ENCODE measurements at places on chromosomes 2 and 18. TPM values are rescaled to one million over a fixed set of nuclear protein-coding genes. Genes with fewer than 3 reads are reported as not detected.

SNORC gene
- total RNA-seq = 0.41 TPM

ALPG gene
- total RNA-seq = not detected

- peak; percentile 91 for DNase-seq
These were observed 517.7 kb upstream of the MYT1L start for GRCh38 chr2:2848621-2849333.

DNA sequence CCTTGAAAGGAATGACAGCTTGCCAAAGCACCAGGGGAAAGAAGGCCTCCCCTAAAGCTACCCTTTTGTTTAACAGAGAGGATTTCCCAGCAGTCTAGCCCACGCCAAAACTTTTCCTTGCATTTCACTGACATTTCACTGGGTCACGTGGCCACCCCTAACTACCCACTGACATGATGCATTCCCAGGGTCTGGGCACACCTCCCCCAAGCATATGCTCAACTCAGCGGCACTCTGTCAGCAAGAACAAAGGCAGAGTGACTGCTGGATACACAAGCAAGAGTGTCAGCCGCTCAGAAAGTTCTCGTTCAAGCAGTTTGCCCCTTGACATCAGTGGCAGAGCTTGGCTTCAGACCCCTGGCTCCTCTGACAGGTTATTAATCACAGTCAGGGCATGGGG lies 34.2 kb upstream of the MARCO start:
- DNase-seq = no peak

MGAT4A gene
- total RNA-seq = 19.0 TPM
